NCI-H345 (cell line): ENCODE measurements at places on chromosomes 1 and 21.

GRCh38 chr1:182328591-182328990 is 63.0 kb downstream of the GLUL start:
- DNase-seq: no peak

DNA sequence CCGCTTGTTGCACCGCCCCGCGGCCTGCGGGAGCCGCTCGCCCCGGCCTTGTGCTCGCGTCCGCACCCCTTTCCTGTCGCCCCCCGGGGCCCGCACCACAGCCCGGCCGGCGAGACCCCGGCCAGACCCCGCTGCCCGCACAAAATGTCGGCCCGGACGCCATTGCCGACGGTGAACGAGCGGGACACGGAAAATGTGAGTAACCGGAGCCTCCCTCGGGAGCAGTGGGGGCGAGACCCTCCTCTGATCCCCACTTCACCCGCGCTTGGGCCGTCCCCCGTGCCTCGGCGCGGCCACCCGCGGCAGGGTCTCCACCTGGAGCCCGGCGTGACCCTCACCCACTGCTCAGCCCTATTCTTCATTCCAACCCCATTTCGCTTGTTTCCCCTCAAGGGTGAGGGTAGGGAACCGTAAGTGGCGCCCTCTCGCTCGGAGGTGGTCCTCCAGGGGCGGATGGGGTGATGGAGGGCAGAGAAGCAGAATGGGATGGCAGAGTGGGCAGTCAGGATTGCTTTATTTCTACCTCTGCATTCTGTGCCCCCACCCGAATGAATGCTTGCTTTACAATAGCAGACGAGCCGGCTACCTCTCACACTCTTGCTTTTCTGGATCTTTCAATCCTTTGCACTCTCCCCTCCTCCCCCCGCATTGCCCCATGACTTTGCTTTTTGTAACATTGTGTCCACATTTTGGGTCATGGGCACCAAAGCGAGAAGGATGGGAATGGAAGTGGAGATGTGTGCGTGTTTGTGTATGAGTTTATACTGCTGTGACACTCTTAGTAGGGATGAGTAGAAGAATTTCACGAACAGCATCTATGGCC is 954 bp downstream of the MARK1 start:
- DNase-seq: peak; percentile 51

- DNase-seq: no peak
Measured at GRCh38 chr1:207361889-207362288, 40.4 kb downstream of the CD55 start.

- DNase-seq: no peak
Measured at GRCh38 chr1:184890539-184890973, 83.8 kb downstream of the NIBAN1 start.

DNA sequence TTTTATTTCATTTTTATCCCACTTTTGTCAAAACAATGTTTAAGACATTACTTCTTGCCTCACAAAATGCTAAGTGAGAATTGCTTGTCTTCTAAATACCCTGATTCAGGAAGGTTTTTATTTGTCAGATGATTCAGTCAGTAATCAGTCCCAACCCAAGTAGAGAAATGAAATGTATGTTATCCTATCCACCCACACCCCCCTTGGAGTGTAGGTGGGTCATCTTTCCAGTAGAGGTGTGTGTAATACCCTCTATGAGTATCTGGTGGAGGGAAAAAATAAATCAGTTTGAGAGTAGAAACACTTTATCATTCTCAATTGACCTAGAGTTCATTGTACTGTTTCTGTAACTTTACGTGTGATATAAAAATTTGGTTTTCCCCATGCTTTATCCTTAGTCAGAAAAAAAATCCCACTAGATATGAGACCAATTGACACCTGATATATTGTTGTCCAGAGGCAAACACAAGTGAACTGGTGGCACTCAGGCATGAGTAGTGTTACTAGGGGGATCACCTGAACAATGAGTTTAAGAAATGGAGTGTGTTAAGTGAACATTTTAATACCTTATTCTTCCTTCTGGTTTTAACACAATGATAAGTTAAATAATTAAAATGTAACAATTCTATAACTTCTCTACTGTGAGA is 153.8 kb upstream of the C1orf105 start:
- no peak for DNase-seq

DNA sequence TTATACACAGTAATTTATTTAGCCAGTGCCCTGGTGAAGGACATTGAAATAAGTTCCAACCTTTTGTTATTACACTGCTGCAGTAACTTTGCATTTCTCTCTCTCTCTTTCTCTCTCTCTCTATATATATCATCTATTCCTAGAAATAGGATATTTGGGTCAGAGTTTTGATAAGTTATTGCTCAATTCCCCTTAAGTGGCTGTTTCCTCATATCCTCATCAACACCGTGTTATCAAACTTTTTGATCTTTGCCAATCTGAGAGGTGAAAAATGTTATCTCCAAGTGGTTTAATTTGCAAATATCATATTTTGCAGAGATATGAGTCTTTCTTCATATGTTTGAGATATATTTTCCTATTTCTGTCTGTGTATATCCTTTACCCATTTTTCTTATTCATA is 1.6 kb upstream of the SRSF4 start:
- no peak for DNase-seq

DNA sequence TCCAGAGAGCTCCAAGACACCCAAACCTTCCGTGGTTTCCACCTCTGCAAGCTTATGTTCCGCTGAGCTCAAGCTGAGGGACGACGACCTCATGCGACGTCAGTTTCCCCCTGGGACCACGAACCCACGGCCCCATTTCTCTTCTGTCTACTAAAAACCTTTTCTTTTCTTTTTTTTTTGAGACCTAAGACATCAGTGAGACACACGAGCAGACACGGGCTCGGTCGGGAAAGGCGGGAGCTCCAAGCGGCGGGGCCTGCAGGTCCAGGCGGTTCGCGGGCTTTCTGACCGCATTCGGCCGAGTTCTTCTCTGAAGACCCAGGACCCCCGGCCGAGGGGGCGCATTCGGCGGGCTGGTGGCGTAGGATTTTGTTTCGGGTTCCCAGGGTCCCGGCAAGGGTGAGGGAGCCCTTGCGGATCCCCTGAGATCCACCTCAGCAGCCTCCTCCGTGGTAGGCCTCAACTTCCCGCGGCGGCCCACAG is 402 bp downstream of the C21orf58 start:
- DNase-seq: no peak
